ENCODE measurements at places on chromosomes 5 and 9. TPM values are rescaled to one million over a fixed set of nuclear protein-coding genes. Genes with fewer than 3 reads are reported as not detected.

GRCh38 chr5:72472666-72473422, 34.4 kb downstream of the ZNF366 start:
- no peak for DNase-seq

- no peak for DNase-seq
These were observed 138.6 kb upstream of the RANBP3L start for GRCh38 chr5:36440300-36440699.

DNA sequence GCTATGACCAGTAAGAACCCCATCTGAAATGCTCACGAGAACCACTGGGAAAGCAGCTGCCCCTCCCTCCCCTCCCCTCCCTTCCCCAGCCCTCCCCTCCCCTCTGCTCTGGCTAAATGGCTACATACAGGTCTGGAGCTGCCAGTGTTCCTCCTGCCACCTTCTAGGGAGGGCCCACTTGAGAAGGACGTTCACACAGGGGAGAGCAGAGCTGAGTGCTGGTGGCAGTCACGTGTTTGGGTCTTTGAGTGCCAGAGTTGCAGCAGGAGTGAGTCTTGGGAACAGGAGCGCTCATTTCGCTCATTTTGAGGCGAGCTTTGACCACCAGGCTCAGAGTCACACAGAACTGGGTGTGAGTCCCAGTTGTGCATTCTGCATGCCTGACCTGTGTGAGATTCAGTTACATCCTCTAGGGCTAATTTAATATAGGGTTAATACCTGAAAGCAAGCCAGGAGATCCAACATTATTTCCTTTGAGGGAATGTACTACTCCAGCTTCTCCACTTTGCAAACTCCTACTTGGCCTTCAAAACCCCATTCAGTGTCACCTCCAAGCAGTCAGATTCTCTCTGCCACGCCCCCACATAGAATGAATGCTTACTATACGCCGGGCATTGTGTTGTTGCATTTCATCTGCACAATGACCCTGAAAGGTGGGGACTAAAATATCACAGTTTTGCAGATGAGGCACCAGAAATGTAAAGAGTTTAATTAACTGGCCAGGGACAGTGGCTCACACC, 25.1 kb downstream of the CPLX2 start:
- DNase-seq = no peak

- no peak for DNase-seq
These were observed 11.3 kb downstream of the RALGPS1 start for GRCh38 chr9:126925876-126926275.

Gene SLC36A3
- not detected for total RNA-seq

Gene SEMA4D
- total RNA-seq = 19.6 TPM

Gene FRRS1L
- 2.5 TPM for total RNA-seq
